Mammary epithelial cell (primary cell): ENCODE measurements at places on chromosomes 7 and 10. TPM values are rescaled to one million over a fixed set of nuclear protein-coding genes. Genes with fewer than 3 reads are reported as not detected.

The CTAGE8 gene
- polyA plus RNA-seq, result 1.4 TPM

The TSPAN12 gene
- polyA plus RNA-seq, result 0.15 TPM

The VSTM4 gene
- not detected for polyA plus RNA-seq

The BTBD16 gene
- polyA plus RNA-seq, result 0.14 TPM

The ACSL5 gene
- 0.23 TPM for polyA plus RNA-seq

The DNAJC2 gene
- 13.6 TPM for polyA plus RNA-seq

The ETV1 gene
- polyA plus RNA-seq, result 14.6 TPM

The INPP5F gene
- polyA plus RNA-seq, result 9.8 TPM

The GSTO2 gene
- 43.3 TPM for polyA plus RNA-seq

The CLCN1 gene
- 0.09 TPM for polyA plus RNA-seq

The NAT16 gene
- not detected for polyA plus RNA-seq
